ENCODE measurements at places on chromosomes 4 and X. TPM values are rescaled to one million over a fixed set of nuclear protein-coding genes. Genes with fewer than 3 reads are reported as not detected.

- peak; percentile 17 for DNase-seq
Measured at GRCh38 chr4:153488006-153488891, 22.1 kb downstream of the TMEM131L start.

- DNase-seq = no peak
Measured at GRCh38 chr4:3353752-3354454, 61.1 kb downstream of the RGS12 start.

GRCh38 chrX:49919617-49920016 is 2.8 kb upstream of the CLCN5 start:
- no peak for DNase-seq

DNA sequence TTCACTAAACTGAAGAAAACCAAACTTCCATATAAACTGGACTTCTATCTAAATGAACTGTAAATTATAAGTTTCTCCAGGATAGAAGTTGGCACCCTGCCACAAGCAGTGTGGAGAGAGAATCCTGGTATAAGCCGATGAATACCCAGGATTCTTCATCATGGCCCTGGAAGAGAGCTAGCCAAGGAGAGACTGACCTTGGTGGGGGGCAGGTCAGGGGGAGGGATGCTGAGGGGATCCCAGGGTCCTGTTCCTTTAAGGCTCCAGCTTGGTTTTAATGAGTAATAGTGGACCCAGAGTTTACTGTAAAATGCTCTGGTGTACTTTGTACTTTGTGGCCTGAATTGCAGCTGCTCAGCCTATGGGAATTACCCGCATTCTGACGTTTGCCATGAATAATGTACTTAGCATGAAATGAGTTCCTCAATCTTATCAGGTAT is 16.9 kb downstream of the RASSF6 start:
- DNase-seq = no peak

GRCh38 chr4:146795711-146796110 is 150.0 kb downstream of the TTC29 start:
- no peak for DNase-seq

Gene CCNQ
- total RNA-seq = 11.1 TPM

Gene HEPH
- 20.9 TPM for total RNA-seq

Gene VSIG4
- 22.6 TPM for total RNA-seq

Measured in skin of body (tissue), 3 donors.